ENCODE measurements at places on chromosomes 7 and 10. TPM values are rescaled to one million over a fixed set of nuclear protein-coding genes. Genes with fewer than 3 reads are reported as not detected.

Gene CPEB3
- polyA plus RNA-seq, result 3.7 TPM

Gene CFAP70
- 2.3 TPM for polyA plus RNA-seq

Gene VAX1
- polyA plus RNA-seq, result not detected

Gene LOXL4
- polyA plus RNA-seq, result 9.5 TPM

Gene VWA2
- polyA plus RNA-seq, result 0.48 TPM

Gene TEX47
- polyA plus RNA-seq, result not detected

Gene PCDH15
- polyA plus RNA-seq, result 0.42 TPM

Gene ASAH2B
- polyA plus RNA-seq, result 3.8 TPM

Gene VIPR2
- polyA plus RNA-seq, result 9.4 TPM

Gene NEUROG3
- polyA plus RNA-seq, result not detected

Gene TUBAL3
- 0.20 TPM for polyA plus RNA-seq

Gene ADRB1
- polyA plus RNA-seq, result 0.05 TPM

Gene C7orf33
- polyA plus RNA-seq, result 1.1 TPM

Gene GPR158
- 0.08 TPM for polyA plus RNA-seq

Gene BLOC1S2
- polyA plus RNA-seq, result 25.4 TPM

Gene BUD23
- polyA plus RNA-seq, result 83.7 TPM

Gene ERVW-1
- polyA plus RNA-seq, result 1.4 TPM

Gene AS3MT
- polyA plus RNA-seq, result 8.3 TPM

Gene SEC31B
- polyA plus RNA-seq, result 10.8 TPM

Gene PRKG1
- polyA plus RNA-seq, result 38.2 TPM

Gene DOCK4
- polyA plus RNA-seq, result 7.5 TPM

Gene CDNF
- 3.5 TPM for polyA plus RNA-seq

Gene AKR1C4
- polyA plus RNA-seq, result not detected

Gene AGMO
- 0.24 TPM for polyA plus RNA-seq

Gene ZNF853
- polyA plus RNA-seq, result 16.6 TPM

Gene MNX1
- polyA plus RNA-seq, result not detected

Gene SLC16A9
- polyA plus RNA-seq, result 3.3 TPM

Gene SPDYE18
- polyA plus RNA-seq, result 0.22 TPM

Gene SPACDR
- polyA plus RNA-seq, result 1.7 TPM

Gene CFAP46
- polyA plus RNA-seq, result 0.24 TPM
